T-cell (primary cell): ENCODE measurements at places on chromosomes 4 and X.

DNA sequence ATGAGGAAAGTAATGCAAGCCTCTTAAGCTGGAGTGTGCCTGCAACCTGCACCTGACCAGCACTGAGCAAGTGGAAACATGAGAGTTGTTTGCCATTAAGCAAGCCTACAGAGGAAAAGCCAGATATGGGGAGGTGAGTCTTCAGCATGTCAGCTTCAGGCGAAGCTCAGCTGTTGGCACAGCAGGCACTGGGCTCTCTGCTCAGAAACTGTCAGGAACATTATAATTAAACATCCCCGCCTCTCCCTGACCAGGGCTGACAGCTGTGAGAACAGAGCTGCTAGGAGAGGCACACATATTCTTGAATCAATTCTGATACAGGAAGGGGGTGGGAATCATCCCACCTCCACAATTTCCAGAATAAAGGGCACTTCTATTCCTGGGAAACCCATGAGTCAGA is 19.0 kb upstream of the DCX start:
- no peak for DNase-seq

DNA sequence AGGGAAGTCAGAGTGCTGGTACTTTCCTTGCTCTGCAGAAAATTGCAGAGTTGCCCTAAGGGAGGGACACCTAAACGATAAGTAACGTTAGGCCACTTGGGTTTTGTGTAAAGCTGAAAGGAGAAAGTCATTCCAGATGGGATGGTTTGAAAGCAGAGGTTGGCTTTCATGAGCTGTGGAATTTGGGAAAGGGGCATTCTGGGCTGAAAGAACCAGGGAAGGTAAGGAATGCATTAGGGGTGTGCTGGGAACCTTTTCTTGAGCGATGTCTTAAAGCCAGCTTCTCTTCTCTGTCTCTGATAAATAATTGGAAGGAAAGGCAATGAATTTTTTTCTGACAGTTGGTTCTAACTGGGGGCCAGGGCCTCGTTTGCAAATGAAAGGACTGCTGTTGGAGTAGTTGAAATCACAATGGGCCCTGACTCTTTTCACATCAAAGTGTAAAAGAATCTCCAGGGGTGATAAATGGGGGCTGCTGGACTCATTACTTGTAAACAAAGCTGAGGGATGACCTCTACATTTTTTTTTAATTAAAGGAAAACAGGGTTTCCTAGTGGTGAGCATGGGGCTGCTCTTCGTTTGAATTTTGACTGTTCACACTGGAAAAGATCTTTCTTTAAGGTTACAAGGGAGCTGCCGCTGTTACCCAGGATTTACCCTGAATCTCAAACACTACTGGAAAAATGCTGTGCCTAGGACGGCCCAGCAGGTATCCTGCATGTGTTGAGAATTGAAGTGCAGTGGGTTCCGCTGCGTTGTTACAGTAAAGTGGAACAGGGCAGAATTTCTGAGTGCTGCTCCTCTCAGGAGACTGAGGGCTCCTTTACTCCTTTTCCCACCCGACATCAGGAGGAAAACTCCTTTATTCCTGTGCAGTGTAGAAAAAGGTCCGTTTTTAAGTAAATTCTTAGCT is 25.0 kb downstream of the AFF1 start:
- no peak for DNase-seq

DNA sequence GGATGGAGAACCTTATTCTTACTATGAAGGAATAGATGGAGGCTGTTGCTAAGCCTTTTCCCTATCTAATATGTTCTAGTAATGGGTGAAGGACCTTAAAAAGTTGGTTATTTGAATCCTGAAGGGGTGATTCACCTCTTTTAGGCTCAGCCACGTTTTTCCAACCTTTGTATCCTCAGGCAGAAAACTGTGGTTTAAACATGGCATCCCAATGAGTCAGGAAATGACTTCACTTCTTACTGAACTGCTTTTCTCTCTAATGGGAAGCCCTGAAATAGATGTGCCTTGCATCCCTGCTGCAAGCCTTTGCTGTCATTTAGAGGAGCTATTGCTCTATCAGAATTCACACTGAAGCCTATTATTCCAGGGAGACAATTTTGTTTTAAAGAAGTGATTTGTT is 191.0 kb upstream of the ARX start:
- DNase-seq: no peak

DNA sequence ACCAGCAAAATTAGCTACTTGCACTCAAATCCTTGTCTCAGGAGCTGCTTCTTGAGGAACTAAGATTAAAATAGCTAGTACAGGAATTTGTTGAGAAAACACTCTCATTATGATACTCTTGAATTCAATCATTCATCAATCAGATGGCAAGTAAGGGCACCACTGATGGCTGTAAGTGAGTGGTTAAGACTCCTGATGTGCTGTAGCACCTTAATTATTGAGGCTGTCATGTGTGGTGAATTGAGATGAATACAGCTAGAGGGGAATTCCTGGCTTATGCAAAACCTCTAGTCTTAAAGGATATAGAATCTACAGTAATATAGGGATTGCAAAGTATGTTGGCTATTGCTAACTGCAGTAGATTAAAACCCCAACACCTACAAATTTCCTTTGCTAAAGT is 509.1 kb downstream of the IQCM start:
- DNase-seq: no peak

DNA sequence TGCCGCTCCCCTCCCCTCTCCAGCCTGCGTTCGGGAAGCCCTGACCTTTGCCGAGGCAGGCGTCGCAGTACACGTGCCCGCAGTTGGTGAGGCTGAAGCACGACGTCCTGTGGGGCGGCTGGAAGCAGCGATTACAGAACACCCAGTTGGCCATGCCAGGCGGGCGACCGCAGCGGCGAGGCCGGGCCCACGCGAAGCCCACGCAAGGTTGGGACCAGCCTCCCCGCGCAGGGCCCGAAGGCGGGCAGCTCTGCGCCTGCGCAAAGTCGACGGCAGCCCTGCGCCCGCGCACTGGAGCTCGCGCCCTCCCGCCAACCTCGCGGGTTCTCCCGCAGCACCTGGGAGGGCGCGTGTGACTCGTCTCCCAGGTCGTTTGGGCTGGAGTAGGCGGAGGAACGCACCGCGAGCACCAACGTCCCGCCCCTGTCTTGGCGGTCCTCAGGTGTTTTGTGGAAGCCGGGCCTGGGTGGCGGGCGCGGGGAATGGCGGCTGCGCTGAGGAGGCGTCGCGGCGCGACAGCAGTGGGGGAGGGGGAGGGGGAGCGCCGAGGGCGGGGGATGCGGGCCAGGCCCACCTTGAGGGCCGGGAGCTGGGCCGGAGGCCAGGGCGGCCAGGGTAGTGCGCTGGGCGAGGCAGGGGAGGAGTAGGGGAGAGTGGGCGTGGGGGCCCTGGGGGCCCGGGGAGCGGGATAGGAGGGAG is at the start of gene RNF212:
TSS of gene RNF212 (minus strand) at position 254 of the 699 bp plus-strand sequence. CDS start at position 154, 100 bp downstream.
- DNase-seq: peak; percentile 34

DNA sequence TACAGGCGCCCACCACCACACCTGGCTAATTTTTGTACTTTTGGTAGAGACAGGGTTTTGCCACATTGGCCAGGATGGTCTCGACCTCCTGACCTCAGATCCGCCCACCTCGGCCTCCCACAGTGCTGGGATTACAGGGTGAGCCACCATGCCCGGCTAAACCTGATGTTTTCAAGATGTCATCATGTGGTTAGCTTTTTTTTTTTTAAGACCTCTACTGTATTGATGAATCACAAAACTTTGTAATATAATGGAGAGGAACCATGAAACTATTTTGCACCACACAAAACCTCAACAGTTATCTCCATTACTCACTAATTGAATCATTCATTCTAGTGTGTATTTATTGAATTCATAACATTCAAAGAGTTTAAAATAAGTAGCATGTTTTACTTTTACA is 94.7 kb upstream of the NEIL3 start:
- DNase-seq: no peak
